ENCODE measurements at places on chromosomes 2 and 18. TPM values are rescaled to one million over a fixed set of nuclear protein-coding genes. Genes with fewer than 3 reads are reported as not detected.

Gene RFTN2
- total RNA-seq: 16.4 TPM

Gene UPP2
- not detected for total RNA-seq

Gene CSRNP3
- 3.4 TPM for total RNA-seq

Gene TRABD2A
- 0.33 TPM for total RNA-seq

Gene LIMS3
- total RNA-seq: 6.1 TPM

Gene LYPD1
- 0.74 TPM for total RNA-seq

Data from fibroblast of the aortic adventitia (primary cell).